Activated CD4-positive, alpha-beta T cell treated with anti-CD3 and anti-CD28 coated beads, Interleukin-2, amount 50 U/mL, for 48 hours (primary cell): ENCODE measurements at places on chromosomes 6 and 20.

GRCh38 chr6:9315966-9316650, 880.8 kb upstream of the SLC35B3 start:
- DNase-seq = no peak

GRCh38 chr6:43488667-43489276, 11.4 kb downstream of the TJAP1 start:
- DNase-seq = no peak

- no peak for DNase-seq
These were observed 14.6 kb downstream of the NAA20 start for GRCh38 chr20:20031790-20032189.

GRCh38 chr6:19024737-19025136, 637.6 kb downstream of the RNF144B start:
- DNase-seq = no peak

- DNase-seq = no peak
These were observed 46.2 kb downstream of the NT5E start for GRCh38 chr6:85496009-85496579.

- DNase-seq = no peak
These were observed 211.9 kb downstream of the PREX1 start for GRCh38 chr20:48615871-48616270.

GRCh38 chr6:55069132-55069781, 105.1 kb upstream of the HCRTR2 start:
- DNase-seq = no peak

DNA sequence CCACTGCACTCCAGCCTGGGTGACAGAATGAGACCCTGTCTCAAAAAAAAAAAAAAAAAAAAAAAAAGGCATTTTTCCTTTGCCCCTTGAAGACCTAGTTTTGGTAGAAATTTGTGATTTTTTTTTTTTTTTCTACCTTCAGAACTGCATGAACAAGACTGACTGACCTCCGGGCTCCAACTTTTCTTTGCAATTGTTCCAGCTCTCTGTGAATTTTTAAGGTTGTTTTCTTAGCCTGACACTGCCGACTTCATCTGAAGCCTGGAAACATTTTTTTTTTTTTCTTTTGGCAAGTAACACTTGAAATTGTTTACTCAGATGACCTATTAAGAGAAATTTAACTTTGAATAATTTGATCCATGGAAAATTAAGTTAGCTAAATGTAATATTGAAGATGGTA, 73.0 kb downstream of the SLC24A3 start:
- no peak for DNase-seq

- DNase-seq = no peak
These were observed 177.4 kb downstream of the MTFR2 start for GRCh38 chr6:136072691-136073090.

- no peak for DNase-seq
These were observed 303.3 kb downstream of the EYA4 start for GRCh38 chr6:133544419-133544818.

GRCh38 chr20:50540620-50541605, 30.7 kb downstream of the PTPN1 start:
- no peak for DNase-seq

DNA sequence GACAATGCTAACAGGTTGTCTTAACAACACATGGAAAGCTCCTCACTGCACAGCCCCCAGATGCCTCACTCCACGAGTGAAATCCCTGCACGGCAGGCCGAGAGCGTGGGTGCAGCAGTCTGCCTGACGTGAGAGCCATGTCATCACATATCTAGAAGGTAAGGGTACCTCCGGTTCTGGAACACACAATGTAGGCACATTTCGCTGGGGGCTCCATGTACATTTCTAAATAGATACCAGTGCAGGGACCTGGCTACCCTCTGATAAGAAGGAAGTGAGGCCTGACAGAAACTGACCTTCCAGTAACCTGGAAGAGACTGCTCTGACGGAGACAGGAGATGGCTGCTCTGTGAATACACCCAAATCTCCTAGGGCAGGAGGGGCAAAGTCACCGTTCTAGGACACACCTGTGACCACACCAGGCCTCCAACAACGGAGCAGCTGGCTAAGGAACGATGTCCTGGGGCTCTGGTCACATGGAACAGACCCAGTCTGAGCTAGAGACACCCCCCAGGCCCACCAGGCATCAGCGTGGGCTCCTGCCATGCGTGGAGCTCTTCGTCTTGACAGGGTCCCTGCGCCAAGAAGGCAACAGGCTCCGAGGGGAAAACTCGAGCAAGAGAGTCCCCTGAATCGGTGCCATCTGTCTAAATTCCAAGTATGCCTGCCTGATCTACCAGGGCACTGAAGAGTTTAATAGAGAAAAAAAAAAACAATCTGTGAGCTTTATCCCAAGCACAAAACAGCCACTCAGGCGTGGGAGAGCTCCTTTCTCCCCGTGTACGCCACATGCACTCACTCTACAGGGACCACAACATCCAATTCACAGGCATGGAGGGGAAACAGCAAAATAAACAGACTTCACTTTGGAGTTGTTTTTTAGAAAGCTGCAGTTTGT, 27.5 kb downstream of the RNASET2 start:
- DNase-seq = no peak

- no peak for DNase-seq
These were observed 2.7 kb downstream of the CTSA start for GRCh38 chr20:45893831-45894230.

- peak; percentile 73 for DNase-seq
These were observed 51.7 kb upstream of the HINT3 start for GRCh38 chr6:125904871-125905270.

GRCh38 chr6:90646940-90647339, 60.1 kb upstream of the MAP3K7 start:
- no peak for DNase-seq

DNA sequence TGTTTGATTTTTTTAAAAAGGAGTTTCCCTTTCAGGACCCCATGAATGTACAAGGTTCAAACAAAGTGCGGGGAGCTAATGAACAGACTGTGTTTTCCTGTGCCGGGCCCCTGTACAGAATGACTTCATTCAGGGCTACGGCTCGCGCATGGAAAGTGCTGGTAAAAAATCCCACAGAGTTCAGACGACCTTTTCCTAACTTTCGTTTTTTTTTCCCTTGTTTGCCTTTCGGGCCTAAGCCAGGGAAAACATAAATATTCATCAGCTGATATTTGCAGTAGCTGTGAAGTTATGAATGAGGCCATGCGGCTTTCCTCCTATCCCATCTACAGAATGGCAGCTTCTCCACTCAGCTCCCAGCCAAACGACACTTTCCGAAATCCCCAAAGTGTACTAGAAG, 74.0 kb downstream of the HAO1 start:
- no peak for DNase-seq

- no peak for DNase-seq
These were observed 144.0 kb downstream of the CDC5L start for GRCh38 chr6:44531442-44532015.
